ENCODE measurements at places on chromosomes 5 and 9. TPM values are rescaled to one million over a fixed set of nuclear protein-coding genes. Genes with fewer than 3 reads are reported as not detected.

Gene PHF24
- 0.16 TPM for total RNA-seq

DNA sequence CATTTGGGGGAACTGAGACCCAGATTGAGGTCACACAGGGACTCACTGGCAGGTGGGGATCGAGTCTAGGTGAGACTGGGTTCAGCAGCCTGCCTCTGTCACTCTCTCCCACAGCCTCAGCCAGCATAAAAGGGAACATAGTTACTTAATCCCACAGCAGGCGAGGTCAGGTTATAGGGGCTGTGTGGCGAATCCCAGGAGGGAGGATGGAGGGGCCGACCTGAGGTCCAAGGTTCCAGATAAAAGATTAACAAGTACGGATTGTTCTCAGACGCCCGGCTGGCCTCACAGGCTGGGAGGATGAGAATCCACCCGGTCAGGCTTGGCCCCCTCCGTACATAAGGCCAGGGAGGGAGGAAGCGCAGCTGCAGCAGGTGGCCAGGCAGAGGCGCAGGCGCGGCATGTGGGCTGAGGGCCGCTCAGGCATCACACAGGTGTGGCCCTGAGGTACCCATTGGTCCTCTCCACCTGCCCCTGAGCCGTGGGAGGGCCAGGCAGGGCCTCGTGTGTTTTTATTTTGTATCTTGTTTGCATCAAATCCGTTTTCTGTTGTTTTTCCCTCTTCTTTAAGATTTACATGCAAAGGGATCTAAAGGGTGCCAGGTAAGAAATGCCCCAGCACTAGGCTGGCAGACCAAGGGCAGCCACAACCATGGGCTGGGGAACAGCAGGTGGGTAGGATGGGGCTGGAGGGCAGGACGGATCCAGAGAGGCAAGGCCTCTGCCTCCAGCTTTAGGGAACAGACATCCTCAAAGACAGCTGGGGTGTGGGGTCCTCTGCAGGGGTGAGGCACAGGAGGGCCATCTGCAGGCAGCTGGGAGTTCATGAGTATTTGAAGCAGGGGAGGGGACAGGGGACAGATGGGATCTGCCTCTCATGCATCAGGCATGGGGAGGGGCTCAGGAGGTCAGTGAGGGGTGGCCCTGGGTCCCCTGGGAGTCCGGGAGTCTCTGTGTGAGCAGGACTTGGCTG, 3.6 kb downstream of the SUSD3 start:
- no peak for DNase-seq

DNA sequence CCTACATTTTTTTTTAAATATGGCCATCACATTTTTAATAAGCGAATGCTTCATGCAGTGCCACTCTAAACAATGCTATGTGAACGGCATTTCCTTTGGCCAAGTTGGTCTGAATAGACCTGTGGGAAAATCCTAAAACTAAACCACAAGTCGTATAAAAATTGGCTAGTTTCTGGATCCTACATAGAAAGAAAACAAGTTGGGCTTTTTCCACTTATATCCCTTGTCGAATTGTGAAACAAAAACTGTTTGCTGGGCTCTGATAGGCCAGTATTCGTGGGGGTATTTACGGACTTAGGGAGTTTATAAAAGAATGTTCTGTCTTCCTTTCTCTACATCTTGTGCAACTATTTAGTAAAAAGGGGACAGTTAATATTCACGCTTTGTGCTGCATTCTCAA, 153.1 kb upstream of the KLF9 start:
- no peak for DNase-seq

GRCh38 chr5:39815711-39816110, 390.9 kb upstream of the DAB2 start:
- no peak for DNase-seq

GRCh38 chr5:90747693-90748092, 189.1 kb downstream of the ADGRV1 start:
- DNase-seq: no peak

DNA sequence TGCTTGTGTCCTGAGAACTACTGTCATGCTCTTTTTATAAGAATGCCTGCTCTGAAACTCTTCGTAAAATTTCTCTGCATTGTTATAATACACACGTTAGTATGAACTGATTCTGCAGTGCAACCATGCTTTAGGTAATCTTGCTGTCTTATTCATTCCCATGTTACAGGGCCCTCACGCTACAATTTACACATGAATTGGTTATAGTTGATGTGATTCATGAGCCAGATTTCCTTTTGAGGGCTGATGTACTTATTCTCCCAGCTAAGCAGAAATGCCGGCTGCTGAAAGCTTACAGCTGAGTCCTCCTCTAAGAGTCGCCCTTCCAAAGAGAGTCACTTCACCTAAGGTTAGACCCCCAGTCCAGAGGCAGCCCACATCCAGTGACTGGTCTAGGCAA, 233.5 kb upstream of the PCSK5 start:
- DNase-seq: no peak

GRCh38 chr5:176413255-176413565, 3.1 kb downstream of the CLTB start:
- no peak for DNase-seq

- DNase-seq: no peak
These were observed 136.3 kb downstream of the TENT4A start for GRCh38 chr5:6849316-6850105.

Measured in astrocyte (in vitro differentiated cells and primary cell).